ENCODE measurements at places on chromosomes 13 and 19.

GRCh38 chr13:99214232-99214631, 13.6 kb downstream of the UBAC2 start:
- DNase-seq, result no peak

- DNase-seq, result no peak
Observed at GRCh38 chr19:35292421-35293362, 731 bp downstream of the MAG start.

DNA sequence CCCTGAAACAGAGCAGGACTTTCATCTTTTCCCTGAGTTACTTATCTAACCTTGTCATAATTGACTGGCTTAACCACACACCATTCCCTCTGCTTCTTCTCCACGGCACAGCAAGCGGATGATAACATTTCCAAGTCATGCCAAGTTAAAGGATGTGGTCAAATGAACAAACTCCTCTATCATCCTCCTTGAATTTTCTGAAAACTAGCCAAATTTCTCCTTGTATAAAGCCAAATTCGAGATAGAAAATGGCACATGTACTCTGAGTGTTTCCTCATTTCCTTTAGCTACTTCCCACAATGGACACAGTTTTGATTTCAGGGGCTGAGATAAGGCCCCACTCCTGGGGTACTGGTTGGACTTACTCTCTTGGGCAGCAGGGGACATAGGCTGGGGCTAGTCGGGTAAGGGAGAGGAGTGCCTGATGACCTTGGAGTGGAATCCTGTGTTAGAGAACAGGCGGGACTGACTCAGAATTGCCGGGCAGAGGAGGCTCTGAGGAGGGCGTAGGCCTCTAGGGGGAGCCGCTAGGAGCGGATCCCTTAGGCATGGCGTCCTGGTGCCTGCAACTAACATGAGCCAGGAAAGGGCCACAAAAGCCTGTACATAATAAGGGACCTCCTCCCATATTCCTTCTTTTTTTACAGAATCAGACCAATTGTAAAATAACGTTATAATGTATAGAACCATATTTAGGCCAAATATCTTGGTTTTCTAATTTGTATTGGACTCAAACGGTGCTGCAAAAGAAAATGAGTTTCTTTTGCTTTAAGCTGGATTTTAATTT, 20.3 kb upstream of the TMTC4 start:
- DNase-seq, result no peak

- DNase-seq, result no peak
Observed at GRCh38 chr19:3565139-3565538, 7.6 kb upstream of the HMG20B start.

- DNase-seq, result no peak
Observed at GRCh38 chr13:40478775-40479174, 187.7 kb downstream of the FOXO1 start.

GRCh38 chr13:101116826-101117225, 299.5 kb downstream of the NALCN start:
- no peak for DNase-seq

- no peak for DNase-seq
Observed at GRCh38 chr19:49855676-49856573, 5.0 kb downstream of the PTOV1 start.

DNA sequence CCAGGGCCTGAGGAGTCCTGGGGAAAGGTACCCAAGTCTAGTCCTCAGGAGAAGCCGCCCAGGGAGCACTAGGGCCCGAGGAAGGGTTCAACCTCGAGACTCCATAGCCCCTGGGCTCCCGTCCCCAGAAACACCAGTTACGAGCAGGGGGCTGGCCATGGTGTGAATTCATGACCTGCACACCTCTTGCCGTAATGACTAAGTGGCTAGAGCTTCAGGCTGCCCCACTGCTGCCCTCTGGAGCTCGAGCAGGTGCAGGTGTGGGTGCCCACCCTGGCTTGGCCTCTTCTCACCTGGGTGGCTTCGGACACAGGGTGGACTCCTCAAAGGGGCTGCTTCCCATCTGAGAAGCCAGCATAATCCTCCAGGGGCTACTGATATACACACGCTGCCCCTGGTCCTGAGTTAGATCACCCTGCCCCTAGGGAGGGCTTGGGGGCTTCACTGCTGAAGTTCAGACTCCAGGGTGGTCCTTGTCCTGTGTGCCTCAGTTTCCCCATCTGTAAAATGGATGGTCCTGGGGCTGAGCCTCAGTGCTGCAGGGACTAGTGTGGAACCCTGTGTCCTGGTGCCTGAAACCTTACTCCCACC, 13.6 kb downstream of the SPC24 start:
- DNase-seq, result no peak

DNA sequence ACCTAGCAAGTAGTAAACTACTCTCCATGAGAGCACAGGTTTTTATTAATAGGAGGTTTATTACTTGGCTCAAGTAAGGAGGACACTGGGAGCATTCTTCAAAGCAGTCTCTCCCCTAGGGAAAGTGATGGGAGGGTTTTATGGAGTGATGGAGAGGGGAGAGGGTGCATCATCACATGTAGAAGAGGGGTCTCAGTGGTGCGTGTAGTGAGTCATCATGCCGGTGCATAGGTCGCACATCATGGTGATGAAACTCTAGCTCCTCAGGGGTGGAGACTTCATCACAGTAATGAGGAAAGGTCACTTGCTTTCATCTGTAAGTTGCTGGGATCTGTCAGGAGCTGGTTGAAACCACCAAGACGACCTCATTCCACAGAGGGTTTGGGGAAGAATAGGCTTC, 210.8 kb upstream of the UBL3 start:
- no peak for DNase-seq

DNA sequence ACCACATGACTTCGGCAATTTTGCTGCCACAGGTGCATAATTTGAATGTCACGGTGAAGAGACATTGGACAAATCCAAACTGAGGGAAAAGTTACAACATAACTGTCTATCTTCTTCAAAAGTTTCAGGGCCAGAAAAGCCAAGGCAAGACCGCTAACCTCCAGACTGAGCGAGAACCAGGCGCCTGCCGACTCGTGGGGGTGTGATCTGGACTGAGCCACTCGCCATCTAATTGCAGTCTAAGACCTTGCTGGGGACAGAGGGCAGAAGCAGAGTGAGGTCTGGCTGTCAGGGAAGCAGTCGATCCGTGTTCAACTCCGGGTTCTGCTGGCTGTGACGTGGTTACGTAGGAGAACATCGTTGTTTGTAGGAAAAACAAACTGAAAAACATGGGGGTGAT, 88.6 kb downstream of the SPACA7 start:
- no peak for DNase-seq

DNA sequence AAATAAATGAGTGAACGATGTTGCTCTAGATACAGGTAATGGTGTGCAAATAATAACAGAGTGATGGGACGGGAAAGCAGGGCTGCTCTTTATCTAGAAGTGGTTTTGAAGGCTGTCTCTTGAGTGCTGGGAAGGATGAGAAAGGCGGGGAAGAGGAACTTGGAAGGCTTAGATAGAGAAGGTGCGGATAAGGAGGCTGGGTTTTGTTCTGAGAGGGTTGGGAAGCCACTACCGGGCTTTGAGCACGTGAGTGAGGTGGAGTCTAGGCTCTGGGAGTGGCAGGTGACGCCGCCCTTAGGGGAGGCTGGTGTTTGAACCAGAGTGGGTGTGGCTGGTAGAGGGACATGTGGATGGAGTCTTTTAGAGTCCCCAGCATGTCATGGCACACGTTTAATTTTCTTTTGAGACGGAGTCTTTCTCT, 811 bp downstream of the ARMC6 start:
- DNase-seq, result peak; percentile 39

DNA sequence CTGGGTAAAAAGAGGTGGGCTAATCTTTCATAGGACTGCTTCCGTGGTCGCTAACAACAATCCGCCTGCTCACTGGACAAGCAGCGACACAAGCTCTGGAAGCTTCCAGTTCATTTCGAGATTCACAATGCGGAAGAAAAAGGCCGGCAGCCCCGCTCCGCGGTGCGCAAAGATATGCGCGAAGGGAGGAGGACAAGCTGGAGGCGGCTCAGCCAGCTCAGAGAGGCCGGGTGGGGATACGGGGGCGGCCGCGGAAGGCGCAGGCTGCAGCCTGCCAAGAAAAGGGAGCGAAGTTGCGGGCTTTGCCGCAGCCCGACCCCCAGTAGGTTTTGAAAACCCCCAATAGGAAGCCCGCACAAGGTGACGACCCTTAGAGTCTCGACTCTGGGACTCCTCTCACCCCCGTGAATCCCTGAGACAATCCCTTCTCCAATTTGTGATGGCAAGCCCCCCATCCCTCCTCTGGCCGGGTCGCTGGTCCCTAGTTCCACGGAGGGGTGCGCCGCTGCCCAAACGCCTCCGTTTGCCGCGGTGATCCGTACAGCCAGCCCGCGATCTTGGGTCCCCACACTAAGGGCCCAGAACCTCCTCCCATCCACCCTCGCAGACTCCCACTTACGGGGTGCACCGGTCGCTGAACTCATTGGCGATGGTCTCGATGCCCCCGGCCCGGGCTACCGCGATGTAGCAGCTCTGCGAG, 697 bp downstream of the HSPH1 start:
- peak; percentile 50 for DNase-seq

GRCh38 chr13:91133941-91134802, 213.3 kb upstream of the MIR17HG start:
- DNase-seq, result peak; percentile 27

DNA sequence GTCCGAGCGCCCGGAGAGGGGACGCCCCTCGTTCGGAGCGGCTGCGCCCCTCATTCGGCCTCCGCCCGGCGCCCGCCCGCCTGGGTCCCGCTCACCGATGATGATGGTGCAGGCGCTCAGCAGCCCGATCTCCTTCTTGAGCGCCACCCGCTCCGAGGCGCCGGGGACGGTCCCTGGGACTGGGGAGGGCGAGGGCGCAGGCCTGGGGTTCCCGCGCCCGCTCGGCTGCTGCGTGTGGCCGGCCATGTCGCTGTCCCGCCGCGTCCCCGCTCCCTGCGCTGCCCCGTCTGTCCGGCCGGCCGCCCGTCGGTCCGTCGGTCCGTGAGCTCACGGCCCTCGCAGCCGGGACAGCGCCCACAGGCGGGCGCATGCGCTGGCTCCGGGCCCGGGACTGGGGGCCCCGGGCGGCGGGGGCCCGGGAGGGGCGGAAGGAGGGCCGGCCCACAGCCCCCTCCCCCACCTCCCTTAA, at the start of gene SLC7A10:
SLC7A10 (minus strand) TSS at position 393 of the 469 bp plus-strand sequence; CDS start at position 246, 147 bp downstream.
- DNase-seq, result no peak

- peak; percentile 67 for DNase-seq
Observed at GRCh38 chr13:112968910-112969691, at the start of gene MCF2L. MCF2L (plus strand) TSS chr13:112969214; CDS start chr13:112969380, 166 bp downstream.

DNA sequence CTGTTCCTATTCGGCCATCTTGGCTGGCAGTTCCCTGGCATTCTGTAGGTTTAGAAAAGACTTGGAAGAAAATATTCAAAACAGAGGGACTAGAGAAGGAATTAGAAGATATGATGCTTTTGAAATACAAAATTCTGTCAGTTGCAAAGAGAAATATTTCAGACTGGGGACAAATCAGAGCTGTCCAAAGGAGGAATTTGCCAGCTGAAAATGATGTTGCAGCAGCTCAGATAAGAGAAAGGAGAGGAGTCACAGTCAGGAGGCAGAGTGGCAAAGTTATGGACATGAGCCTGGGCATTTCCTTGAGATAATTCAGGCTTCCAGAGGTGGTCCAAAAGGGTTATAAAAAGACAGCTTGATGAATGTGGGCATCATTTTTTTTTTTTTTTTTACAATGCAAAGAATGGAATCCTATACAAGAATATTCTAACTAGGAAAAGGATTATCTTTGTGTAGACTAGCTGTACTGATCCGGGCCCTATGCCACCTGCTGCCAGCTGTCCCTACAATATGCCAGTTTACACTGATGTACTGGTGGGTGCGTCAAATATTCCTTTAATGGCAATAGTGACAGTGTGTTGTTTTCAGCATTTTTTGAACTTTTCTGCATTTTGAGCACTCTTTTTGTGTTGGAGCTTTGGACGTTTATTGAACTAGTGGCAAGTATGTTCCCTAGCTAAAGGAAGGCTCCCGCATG, 31.8 kb upstream of the CBY2 start:
- DNase-seq, result no peak

DNA sequence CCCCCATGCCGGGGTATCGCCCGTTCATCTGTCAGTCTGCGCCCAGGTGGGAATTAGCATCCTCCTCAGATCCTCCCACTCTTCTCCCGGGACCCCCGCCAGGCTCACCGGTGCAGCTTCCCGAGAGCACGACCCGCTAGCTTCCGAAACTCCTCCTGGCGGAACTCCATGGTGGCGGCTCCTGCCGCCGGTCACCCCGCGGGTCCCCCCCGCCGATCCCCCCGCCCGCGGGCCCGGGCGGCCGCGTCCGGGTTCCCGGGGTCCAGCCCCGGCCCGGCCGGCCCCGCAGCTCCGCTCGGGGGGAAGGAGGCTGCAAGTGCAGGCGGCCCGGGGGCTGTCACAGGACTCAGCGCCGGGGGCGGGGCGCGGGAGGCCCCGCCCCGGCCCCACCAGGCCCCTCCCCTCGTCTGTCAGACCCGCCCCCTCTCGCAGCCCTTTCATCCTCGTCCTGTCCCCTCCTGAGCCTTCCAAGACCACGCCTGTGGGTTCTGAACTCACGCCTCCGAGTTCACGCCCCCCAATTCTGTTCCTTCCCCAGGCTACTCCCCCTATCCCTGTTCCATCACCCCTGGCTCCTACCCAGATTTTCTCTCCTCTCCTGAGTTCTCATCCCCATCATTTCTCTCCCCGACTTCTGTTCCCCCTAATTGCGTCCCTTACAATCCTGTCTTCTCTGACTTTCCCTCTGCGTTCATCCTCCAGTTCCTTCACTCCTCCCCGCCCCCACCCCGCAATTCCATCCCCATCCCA, at the start of gene SLC17A7:
SLC17A7 (minus strand) TSS at position 318 of the 750 bp plus-strand sequence; CDS start at position 170, 148 bp downstream.
- no peak for DNase-seq

GRCh38 chr13:21124852-21125251, 51.5 kb downstream of the SKA3 start:
- DNase-seq, result no peak

DNA sequence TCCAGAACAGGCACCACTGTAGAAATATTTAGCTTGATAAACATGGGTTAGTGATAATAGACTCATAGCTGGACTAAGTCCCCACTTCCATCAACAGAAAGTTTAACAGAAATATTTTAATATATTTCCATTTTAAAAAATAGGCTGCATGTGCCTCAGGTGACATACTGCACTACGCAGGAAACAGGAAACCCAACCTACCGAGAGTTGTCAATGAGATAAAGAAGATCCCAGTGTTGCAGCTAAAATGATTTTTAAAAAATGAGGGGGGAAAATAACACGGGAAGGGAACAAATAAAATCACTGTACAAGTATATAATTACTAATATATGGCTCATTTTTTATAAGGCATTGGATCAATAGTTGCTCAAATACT, 154.8 kb downstream of the TBC1D4 start:
- DNase-seq, result peak; percentile 0

GRCh38 chr13:21833921-21834320, 163.0 kb downstream of the FGF9 start:
- no peak for DNase-seq

- no peak for DNase-seq
Observed at GRCh38 chr13:50450279-50450678, 393.2 kb downstream of the DLEU7 start.

All from naive B cell (primary cell).